AG08395 (cell line): ENCODE measurements at places on chromosomes 11 and 22.

- DNase-seq, result no peak
Observed at GRCh38 chr11:118450451-118450850, 14.2 kb downstream of the KMT2A start.

- DNase-seq, result no peak
Observed at GRCh38 chr11:33325451-33325850, 68.3 kb downstream of the HIPK3 start.

GRCh38 chr22:22986008-22986407 is 84.3 kb upstream of the GNAZ start:
- no peak for DNase-seq

DNA sequence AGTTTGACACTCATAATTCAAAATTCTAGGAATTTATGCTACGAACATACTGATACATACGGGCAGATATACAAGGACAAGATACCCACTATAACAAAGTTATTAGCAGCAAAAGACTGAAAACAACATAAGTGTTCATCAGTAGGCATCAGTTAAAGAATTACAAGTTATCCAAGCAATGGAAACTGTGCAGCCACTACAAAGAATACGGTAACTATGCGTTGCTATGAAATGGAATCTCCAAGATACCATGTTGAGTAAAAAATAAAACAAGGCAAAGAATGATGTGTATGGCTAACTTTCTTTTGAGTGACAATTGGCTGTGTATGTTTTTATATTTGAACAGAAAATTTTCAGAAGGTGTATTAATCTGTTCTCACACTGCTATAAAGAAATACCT is 151.7 kb downstream of the ADAMTS15 start:
- no peak for DNase-seq

GRCh38 chr22:48849963-48850657 is 977.6 kb downstream of the BRD1 start:
- no peak for DNase-seq

DNA sequence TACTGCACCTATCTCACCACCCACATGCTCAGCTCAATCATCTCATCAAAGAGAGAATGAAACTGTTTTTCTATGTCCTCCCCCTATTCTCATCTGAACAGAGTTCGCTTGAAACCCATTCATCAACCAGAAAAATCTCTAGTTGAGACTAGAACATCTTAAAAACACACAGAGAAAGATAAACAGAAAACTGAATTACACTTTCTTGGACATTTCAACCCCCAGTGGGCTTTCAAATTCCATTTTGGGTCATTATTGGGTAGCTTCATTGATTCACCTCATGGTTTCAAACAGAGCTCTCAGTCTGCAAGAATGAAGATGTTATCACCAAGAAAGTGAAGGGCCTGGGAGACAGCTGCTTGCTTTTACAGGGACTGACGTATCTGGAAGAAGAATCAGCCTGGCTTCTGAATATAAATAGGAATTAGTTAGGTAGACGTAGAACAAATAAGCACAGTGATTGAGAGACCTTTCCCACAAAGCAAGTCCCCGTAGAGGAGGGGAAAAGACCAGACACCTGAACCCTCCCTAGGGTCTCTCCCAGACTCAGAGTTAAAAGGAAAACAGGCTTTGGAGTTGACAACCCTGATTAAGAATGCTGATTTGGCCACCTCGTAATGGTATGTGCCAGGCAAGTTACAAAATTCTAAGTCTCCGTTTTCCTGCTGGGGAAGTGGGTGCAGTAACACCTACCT is 155.7 kb downstream of the BBOX1 start:
- no peak for DNase-seq

DNA sequence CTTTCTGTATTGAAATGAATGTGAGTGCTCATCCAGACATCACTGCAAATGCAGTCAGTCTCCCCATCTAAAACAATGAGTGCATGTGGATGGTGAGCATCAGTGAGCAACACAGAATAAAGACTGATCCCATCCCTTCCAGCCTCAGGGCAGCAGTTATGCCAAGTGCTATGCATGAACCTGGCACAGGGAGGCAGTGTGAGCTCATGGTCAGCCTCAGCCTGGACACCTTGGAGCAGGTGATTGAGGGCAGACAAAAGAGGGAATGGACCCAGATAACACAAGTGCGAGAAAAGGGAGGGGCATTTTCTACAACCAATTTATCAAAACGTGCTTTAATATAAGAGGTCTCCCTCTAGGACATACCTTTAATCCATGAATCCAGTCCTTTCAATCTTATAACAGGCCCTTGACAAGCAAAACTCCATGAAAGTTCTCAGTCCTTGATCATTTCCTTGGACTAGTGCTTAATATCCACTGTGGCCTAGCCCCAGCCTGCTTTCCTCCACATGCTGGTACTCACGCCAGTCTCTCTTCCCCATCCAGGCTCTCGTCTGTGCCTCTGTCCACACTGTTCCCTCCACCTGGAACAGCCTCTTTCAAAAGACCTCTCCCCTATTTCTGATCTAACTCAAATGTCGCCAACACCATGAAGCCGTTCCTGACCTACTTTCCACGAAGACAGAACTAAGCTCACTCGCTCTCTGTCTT is 50.5 kb upstream of the LRRC55 start:
- DNase-seq, result peak; percentile 42

- peak; percentile 40 for DNase-seq
Observed at GRCh38 chr22:20131859-20132685, 468 bp downstream of the ZDHHC8 start.

- no peak for DNase-seq
Observed at GRCh38 chr11:134100171-134100570, 31.3 kb downstream of the JAM3 start.
